ENCODE measurements at places on chromosomes 3 and 15.
A peak's percentile ranks its signal among the peaks of the same experiment; 100 is the strongest.

DNA sequence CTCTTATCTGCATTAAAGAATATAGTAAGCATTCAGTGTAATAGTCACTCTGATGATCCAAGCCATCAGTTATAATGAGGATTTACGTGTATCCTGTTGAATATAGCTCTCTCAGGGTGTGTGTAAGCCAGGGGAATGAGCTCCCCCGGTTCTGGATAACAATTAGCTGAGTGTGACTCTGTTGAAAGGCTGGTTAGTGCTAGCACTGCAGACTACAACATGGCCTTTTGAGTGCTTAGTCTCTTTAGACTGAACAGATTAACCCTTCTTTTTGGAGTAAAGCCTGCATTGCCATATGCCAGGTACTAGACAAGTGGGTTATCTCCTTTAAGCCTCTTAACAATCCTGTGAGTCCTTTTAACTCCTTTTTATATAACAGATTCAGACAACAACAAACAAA is 119.5 kb downstream of the TMEM108 start:
- no peak for DNase-seq

DNA sequence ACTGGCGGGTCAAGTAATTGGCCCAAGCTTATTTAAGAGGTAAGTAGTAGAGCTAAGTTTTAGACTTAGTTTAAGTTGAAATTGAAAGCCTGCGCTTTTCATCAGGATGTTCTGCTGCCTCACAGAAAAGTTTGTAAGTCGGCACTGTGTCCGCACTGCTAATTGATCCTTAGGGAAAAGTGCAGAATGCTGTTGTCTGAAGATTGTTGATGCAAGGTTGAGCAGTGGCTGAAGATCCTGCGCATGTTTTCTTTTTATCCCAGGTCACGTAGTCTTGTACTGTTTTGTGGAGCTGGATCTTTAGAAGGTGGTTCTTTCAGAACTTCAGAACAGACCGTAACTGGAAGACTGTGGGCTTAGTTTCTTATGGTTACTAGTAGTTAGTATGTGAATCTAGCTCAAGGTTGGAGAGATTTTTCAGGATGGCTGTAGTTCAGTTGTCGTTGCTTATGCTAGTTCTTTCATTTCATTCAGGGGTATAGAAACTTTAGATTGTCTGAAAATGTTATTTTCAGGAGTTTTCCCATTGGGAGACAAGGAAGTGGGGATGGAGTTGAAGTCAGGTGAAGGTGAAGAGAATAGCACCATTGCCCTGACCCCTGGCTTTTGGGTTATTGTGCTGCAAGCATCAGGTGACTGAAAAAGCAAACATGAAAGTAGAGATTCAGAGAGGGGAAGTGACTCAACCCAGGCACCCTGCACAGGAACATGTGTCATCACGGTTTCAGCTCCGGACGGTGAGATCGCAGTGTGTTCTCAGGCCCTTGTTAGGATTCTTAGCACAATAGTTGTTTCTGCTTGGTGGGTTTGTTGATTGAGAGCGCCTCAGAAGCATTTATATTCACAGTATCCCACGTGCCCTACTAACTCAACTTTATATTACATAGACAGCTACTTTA is 32.8 kb downstream of the AKAP13 start:
- peak; percentile 50 for DNase-seq

GRCh38 chr15:68885070-68885469 is 45.3 kb upstream of the SPESP1 start:
- DNase-seq, result no peak

DNA sequence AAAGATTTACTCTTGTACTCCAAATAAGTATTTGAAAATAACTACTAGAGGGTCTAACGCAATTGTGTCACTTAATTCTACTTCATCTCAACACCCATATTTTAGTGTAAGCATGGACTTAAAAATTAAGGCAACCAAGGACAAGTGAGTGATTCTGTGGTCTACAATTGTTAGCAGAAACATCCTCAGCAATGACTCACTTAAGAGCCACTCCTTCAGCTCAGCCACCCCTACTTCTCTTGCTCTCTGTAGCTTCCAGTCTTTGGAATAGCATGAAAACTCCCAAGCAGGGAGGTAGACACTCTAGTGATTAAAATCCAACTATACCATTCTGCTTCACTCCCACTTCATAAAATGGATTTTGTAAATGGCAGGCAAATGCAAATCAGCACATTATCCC is 116.0 kb upstream of the LRRN1 start:
- no peak for DNase-seq

DNA sequence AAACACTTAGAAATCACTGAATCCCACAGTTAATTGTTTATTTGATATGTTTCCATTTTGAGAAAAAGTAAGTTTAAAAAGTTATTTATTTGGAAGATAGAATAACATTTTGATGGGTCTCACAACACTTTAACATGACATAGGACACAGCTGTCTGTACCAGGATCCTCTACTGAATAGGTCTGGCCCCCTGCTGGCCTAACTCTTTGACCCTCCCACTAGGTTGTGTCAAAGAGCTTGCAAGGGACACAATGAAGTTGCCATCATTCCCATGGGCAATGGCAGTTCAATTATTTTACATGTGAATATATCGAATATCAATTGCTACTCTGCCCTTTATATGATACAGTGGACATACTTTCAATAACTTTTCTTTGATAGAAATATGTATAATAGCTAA is 138.9 kb downstream of the EPHA3 start:
- no peak for DNase-seq

GRCh38 chr3:69090021-69090420 is 5.3 kb downstream of the ARL6IP5 start:
- no peak for DNase-seq
